ENCODE measurements at places on chromosomes 7 and 10. TPM values are rescaled to one million over a fixed set of nuclear protein-coding genes. Genes with fewer than 3 reads are reported as not detected.
A peak's percentile ranks its signal among the peaks of the same experiment; 100 is the strongest.

CYP2C8 gene
- not detected for total RNA-seq

RAMP3 gene
- not detected for total RNA-seq

PAX4 gene
- not detected for total RNA-seq

DNA sequence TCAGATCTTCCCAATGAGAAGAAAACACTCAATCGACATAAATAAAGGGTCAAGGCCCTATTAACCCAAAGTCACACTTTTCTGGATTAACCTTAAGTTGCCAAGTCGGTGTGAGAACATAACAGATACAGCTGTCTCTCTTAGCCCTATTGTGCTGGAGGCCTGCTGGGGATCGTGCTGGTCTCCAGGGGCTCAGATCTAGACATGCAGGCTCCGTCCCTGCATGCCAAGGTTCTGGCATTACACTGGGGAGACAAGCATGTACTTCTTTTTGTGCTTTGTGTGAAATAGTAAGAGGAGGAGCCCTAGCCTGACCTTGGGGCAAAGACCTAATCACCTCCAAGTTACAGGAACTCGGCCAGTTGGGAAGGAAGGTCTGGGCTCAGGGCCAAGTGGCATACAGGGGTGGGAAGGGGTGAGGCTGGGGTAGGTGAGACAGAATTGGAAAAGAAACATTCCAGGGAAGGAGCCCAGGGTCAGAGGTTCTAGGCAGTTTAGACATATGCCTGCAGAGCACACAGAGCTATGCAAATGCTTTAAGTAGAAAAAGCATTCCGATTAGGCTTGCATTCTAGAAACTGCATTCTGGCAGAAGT is 216.4 kb downstream of the HECW1 start:
- H3K4me3 ChIP-seq = no peak overlapping the region
- H3K36me3 ChIP-seq = no peaks in the 10 kb centered on the region
- no peaks in the 10 kb centered on the region for H3K4me1 ChIP-seq

GRCh38 chr10:103154521-103155299 is 38.4 kb downstream of the NT5C2 start:
- no peak overlapping the region for H3K4me3 ChIP-seq
- H3K36me3 ChIP-seq = no peaks in the 10 kb centered on the region
- H3K27me3 ChIP-seq = no peaks in the 10 kb centered on the region
- DNase-seq = peak; percentile 80
- H3K4me1 ChIP-seq = peaks cover 39% of the 10 kb centered on the region

- H3K27ac ChIP-seq = no peak overlapping the region
- no peaks in the 10 kb centered on the region for H3K36me3 ChIP-seq
- no peak overlapping the region for H3K4me3 ChIP-seq
- DNase-seq = no peak
- H3K4me1 ChIP-seq = no peaks in the 10 kb centered on the region
- no peaks in the 10 kb centered on the region for H3K27me3 ChIP-seq
Measured at GRCh38 chr7:69652947-69653701, 54.8 kb downstream of the AUTS2 start.

Data from endothelial cell of umbilical vein (primary cell).